ENCODE measurements at places on chromosomes 16 and 17.

- peak; percentile 61 for DNase-seq
These were observed 17.6 kb downstream of the MAPK8IP3 start for GRCh38 chr16:1723450-1724147.

- DNase-seq = no peak
These were observed 516 bp downstream of the SLC16A6 start for GRCh38 chr17:68290268-68290954.

- DNase-seq = no peak
These were observed 262.8 kb downstream of the ZFHX3 start for GRCh38 chr16:72785171-72785570.

DNA sequence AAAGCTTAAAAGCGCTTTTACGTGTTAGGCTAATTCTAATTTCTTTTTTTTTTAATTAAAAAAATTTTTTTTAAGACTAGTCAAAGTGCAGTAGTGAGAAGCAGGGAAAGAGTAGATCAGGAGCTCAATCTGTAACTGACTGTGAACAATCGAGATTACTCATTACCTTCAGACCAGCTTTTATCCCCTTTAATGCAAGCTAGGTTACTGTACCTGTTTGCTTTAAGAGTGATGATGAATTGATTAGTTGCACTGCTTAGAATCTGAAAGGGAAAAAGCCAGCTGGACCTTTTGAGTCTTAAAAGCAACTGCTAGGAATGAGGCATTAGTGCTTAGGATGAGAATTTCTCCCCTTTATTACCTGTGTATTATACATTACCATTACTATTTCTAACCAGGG lies 19.0 kb downstream of the PSMD11 start:
- no peak for DNase-seq

GRCh38 chr17:57948169-57948554 lies 7.0 kb downstream of the CUEDC1 start:
- DNase-seq = no peak

DNA sequence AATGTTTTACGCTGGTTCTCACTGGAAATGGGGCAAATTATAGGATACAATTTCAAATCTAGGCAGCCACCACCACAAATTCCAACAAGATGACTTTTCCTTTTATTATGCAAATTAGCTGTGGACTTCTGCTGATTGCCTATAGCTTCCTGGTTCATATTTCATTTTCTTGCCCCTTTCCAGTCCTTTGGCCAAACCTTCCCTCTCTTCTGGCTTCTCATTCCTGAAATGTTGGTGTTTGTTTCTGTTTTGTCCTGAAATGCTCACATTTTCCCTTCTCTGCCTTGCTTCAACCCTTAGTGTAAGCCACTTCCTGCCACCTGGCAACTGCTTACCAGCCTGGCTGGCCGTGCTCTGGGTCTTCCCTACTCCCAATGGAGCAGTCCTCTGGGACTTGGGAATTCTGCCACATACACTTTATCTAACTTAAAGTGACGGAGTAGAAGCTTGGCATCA lies 14.0 kb downstream of the PRSS54 start:
- no peak for DNase-seq

- no peak for DNase-seq
These were observed 12.3 kb upstream of the CDC42EP4 start for GRCh38 chr17:73324160-73324475.

- DNase-seq = no peak
These were observed 21.3 kb upstream of the SLC35B1 start for GRCh38 chr17:49729069-49729468.

DNA sequence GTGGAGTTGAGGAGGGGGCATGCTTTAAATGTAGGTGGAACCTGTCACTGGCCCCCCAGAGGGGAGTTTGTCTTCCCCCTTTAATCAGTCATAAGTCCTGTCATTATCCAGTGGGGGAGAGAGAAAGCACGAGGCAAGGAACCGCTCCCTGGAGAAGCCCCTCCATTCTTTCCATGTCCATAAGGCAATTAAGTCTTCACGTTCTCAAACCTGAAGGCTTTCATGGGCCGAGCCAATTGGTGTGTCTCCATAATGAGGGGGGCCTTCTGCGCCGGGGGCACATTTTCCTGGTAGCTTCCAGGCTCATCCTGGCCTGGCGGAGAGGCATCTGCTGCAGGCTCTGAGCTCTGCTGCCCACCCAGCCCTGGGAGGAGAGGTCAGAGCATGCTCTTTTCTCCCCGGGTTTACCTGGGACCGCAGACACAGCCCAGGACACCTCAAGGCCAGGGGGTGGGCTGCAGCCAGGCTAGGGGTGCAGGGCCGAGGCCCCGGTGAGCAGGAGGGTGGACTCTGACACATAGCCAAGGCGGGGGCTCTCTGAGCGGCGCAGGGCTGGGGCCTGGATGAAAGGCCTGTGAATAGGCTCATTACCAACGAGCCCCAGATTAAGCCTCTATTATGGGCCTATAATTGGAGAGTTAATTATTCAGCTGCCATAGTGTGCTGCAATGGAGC lies 42.5 kb downstream of the C16orf78 start:
- DNase-seq = no peak

DNA sequence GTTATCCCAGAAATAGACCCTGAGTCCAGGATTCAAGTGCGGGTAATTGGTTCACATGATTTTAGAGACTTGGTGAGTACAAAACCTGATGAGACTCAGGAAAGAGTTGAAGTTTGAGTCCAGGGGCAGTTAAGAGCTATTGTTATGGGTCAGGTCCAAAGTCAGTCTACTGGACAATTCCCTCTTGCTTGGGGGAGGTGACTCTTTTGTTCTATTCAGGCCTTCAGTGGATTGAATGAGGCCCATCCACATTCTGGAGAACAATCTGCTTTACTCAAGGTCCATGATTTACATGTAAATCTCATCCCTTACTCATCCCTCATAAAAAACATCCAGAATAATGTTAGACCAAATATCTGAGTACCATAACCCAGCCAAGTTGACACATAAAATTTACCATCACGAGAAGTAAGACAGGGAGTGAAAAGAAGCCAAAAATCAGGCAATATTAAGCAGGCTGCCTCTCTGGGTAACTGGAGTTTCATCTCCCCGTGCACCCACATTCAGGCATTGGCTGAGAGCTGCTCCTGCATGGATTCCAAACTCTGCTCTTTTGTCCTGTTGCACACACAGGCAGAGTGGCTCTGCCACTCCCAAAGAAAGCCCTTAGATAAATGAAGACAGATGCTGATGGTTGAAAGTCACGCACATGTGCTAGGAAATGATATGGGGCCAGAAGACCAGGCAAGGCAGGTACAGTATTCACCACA lies 156.0 kb upstream of the SALL1 start:
- DNase-seq = no peak

DNA sequence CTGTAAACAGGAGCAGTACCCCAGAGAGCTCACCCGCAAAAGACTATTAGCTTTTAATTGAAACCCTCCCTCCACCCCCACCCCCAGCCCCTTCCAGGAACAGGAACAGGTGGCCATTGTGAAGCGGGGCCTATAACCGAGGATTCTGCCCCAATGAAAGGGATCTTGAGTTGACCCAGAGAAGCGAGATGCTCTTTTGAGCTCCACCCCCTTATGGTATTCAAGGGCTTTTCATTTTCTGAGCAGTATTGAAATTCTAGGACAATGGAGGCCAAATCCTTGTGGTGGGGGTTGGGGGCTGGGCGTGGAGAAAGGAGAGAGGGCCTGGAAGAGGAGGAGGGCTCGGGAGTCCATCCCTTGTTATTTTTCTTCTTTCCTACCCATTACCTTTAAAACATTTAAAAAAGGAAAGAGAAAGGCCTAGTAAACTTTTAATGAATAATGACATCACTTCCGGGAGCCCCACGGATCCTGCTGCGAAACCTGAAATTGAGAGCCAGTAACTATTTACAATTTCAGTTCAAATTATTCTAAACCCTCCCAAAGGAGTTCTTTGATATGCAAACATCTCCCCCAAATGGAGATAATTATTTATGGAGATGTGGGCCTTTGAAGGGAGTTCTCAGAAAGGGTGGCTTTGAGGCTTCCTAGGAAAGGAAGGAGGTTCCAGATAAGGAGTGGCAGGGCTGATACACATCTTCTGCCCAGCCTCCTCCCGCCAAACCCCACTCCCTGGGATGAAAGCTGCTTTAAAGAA lies 30.5 kb downstream of the HS3ST3B1 start:
- DNase-seq = no peak

DNA sequence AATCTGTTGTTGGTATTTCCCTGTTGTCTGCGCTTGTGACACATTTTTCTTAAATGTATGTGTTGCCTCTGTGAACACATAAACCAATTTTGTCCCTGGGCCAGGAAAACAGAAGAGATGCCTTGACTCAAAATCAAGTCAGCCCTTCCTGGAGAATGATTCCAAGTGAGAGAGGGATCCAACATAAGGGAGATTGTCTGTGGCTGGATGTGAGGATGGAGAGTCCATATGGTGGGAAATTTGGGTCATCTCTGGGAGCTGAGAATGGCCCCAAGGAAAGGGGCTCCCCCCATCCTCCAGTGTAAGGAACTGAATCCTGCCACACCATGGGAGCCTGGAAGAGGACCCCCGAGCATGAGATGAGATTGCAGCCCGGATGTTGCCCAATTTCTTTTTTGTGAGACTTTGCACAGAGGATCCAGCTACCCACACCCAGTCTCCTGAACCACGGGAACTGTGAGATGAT lies 13.5 kb downstream of the CRYM start:
- no peak for DNase-seq

DNA sequence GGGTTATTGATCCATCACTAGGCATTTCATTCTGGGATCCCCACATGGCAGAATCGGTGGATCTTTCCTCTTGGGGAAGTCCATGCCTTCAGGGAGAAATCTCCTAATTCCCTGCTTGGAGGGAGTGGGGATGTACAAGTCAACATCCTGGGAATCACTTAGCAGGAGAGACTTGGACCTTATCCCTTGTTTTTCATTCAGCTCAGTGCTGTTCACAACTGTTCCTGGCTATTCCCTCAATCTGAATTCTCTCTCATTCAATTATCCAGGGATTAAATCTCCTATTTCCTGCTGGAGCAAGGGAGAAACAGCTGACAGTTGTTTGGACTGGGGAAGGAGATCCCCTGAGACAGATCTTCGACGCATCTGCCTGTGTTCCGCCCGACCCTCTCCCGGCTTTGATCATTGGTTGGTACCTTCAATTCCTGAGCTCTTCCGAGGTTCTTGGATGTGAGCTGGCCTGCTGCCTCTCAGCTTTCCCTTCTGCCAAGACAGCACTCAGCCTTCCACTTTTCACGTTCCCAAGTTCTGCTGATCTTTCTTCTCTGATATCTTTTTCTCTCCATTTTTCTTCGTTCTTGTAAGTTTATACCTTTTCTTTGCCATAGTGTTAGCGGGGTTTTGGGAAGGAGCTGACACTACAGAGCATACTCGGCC lies 115.4 kb upstream of the GNAO1 start:
- no peak for DNase-seq

DNA sequence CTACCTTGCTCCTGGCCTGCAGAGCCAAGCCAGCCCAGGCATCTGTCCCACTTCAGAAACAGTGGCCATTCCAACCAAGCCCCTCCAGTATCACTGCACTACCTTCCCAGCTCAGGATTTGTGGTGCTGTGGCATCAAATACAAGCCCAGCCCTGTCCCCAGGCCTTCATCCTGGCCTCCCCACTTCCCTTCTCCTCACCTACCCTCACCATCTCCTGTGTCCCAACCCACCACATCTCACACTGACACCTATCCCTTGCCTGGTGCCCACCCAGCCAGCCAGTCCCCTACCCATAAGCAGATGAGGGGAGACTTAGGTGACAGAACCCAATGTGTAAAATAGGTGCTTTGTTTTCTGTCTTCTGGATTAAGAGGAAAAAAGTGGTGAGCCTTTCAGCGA lies 66.0 kb upstream of the CDH5 start:
- DNase-seq = no peak

DNA sequence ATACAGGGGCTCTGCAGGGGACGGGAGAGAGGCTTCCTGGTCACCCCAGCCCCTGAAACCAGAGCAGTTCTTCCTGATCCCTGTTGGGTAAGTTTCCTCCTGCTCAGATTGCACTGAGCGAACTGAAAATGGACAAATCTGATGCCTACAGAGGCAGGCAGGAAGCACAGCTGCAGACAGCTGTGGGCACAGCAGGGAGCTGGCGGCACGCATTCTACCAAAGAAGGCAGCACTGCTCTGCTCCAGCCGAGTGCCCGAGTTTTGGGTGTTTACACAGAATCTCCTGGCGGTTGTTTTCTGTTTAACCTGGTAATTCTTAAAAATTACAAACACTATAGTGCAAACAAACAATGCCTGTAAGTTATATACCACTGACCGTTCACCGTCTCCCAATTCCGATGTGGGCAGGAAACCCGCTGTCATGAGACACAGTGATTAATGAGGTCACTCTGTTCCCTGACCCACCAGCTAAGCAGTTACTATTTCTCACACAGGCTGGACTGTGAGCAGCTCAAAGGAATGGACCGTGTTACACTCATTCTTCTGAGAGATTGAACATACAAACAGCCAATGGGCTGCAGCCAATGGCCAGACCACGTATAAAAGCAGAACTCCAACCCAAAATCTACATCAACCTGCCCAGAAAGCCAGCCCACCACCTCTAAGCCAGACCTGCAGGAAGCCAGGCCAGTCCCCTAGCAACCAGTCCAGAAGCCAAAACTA lies 25.5 kb downstream of the NSMCE1 start:
- DNase-seq = peak; percentile 88

GRCh38 chr16:23930791-23931190 lies 95.0 kb downstream of the PRKCB start:
- DNase-seq = no peak

DNA sequence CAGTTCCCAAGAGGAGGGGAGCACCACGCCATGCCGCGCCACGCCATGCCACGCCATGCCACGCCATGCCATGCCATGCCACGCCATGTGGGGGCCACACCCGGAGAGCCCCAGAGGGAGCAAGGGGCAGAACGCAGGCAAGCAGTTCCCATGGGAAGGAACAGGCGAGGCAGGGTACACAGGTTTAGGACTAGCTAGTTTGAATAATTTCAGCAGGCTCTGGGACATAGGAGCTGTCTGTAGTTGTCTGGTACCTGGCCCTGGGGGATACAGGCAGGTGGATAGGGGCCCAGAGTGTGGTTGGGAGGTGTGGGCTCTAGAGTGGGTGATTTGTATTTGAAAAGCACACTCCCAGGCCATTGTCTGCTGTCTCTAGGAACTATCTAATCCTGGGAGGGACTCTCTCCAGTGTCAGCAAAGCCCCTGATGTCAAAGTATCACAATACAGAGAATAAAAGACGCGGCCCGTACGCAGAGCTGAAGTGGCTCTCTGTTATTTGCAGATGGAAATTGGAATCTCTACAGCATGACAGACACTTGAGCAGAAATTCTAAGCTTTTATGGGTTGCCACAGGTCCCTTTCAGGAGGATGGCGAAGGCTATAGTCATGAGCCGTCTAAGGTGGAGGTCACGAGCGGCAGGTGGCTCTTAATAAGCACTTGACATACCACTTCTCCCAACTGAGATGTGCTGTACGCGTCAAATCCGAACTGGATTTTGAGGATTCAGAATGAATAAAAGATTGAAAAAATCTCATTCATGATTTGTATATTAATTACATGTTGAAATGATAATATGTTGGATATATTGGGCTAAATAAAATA lies 220.8 kb upstream of the TNRC6C start:
- no peak for DNase-seq

DNA sequence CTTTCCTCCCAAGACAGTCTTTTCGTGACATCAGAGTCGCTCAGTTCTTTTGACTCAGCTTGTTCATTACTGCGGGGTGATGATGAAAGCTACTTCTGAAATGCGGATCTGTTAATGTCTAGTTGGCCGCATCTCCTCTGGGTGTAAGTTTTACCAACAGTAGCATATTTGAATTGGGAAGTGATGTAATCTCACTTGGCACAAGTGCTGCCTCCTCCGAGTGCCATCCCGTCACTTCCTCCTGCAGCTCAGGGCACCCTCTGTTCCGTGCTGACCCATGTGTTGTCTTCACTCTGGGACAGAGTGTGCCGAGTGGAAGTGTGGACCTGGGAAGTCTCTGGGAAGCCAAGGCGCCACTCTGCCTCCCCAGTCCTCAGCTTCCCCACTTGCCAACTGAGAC lies 8.9 kb downstream of the ADAD2 start:
- no peak for DNase-seq

All from foreskin melanocyte (primary cell).